ENCODE measurements at places on chromosomes 4 and X.

DNA sequence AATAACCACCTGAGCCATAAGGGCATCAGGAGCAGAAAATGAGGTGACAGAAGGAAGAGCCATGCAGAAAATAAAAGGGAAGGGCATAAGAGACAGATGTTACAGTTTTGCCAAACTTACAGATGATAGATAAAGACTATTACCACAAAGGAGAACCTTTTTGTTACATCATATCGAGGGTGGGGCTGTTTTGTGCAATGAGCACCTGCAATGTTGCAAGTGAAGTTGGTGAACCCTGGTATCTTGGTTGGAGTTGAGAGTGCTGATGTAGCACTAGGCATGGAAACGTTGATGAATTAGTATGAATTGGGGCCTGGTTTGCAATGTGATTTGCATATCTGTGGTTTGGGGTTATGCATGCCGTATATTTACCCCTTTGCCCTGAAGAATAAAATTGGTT is 119.8 kb upstream of the TEX13D start:
- DNase-seq = no peak

- no peak for DNase-seq
Observed at GRCh38 chrX:55759478-55759877, 41.9 kb downstream of the RRAGB start.

DNA sequence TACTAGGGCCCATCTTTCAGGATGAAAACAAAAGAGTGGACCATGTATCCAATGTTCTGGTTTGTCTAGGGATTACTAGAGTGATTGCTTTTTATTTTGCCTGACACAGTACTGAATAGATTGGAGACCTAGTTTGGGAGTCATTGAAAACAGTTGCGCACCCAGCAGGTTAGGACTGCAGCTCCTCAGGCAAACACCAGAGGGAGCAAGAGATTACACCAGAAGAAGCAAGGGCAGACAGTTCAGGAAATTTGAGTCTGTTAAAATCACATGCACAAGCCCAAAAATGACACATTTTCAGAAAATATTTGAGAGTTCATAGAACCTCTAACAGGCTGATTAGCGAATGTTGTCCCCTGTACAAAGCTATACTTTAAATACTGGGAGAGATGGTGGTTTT is 55.6 kb downstream of the CYLC1 start:
- DNase-seq = no peak

DNA sequence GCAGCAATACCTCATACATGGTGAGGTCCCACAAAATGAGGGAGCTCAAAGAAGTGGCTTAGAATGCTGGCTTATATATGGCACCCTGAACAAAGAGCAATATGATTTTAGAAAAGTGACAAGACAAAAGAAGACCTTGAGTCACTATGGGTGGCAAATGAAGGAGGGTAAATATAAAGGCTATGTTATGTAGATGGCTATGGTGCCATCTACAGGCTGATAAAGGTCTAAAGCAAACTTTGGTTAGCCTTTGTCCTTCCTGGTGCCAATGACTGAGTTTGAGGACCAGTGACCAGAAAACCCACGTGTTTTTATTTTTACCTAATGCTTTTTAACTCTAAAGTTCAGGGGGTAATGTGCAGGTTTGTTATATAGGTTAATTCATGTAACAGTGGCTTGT is 151.8 kb downstream of the CCNG2 start:
- DNase-seq = no peak

Data from stimulated activated CD4-positive, alpha-beta T cell treated with anti-CD3 and anti-CD28 coated beads, Interleukin-4, amount 100 ng/mL, for 48 hours (primary cell).